ENCODE measurements at places on chromosomes 7 and 10.

DNA sequence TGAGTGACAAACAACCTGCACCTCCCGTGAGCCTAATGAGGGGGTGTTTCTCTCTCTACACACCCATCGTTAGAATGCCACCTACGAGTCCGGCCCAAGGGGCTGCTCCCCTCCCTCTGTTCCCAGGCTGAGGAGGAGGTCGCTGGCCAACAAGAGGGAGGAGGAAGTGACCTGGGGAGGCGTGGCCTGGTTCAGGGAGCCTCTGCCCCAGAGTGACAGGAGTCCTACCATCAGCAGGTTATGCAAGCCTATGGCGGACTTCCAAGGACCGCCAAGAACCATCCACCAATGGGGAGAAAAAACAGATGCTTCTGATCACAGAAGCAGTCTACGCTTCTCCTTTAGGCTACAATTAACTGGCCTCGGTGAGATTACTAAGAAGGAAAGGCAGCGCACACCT, 12.3 kb upstream of the EGFR start:
- no peak for DNase-seq

- DNase-seq, result no peak
These were observed 34.3 kb downstream of the C10orf120 start for GRCh38 chr10:122665329-122665860.

DNA sequence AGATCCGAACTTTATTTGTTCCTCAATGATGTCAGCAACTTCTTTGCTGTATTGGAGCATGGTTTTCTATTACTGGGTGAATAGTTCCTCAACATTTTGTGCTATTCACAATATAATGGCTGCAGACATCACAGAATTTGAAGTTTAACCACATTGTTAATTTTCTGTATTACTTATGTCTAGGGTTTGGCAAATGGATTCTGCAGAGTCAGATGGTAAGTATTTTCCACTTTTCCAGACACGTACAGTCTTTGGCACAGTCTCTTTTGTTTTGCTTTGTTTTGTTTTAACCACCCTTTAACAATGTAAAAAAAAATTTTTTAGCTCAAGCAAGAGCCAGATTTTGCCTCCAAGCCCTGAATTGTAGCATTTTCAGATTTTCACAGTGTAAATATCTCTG, 36.8 kb upstream of the FOXK1 start:
- no peak for DNase-seq

DNA sequence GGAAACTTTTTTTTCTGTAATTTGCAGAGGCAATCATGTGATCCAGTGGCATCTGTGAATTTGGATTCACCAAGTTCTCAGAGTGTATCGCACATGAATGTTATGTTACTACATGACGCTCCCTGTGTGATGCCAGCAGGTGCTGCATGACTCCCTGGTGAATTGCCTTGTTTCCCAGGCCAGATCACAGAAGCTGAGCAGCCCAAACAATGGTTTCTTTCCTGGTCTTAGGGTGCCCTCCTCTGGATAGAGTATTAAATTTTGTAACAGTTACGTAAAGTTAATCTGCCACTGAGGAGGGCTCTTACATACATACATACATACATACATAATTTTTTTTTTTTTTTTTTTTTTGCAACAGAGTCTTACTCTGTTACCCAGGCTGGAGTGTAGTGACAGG, 3.6 kb downstream of the ZSCAN21 start:
- no peak for DNase-seq

- DNase-seq, result no peak
These were observed 5.0 kb downstream of the CD36 start for GRCh38 chr7:80643336-80643915.

DNA sequence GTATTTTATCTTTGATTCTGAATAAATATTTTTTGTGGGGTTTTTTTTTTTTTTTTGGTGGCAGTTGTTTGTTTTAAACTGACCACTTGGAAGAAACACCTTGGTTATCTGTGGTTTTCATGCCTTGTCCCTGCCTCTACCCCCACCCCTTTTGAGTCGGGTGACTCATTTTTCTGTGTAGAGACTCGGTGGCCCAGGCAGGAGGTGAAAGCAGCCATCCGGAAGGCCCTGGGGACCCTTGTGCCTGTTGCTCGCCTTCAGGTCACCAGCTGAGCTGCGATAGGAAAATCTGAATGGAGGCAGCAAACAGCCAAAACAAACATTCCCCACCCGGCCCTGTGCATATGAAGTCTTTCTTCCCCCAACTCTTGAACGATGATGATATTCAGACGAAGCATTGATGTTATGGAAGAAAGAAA, 22.8 kb downstream of the CYP17A1 start:
- DNase-seq, result no peak

DNA sequence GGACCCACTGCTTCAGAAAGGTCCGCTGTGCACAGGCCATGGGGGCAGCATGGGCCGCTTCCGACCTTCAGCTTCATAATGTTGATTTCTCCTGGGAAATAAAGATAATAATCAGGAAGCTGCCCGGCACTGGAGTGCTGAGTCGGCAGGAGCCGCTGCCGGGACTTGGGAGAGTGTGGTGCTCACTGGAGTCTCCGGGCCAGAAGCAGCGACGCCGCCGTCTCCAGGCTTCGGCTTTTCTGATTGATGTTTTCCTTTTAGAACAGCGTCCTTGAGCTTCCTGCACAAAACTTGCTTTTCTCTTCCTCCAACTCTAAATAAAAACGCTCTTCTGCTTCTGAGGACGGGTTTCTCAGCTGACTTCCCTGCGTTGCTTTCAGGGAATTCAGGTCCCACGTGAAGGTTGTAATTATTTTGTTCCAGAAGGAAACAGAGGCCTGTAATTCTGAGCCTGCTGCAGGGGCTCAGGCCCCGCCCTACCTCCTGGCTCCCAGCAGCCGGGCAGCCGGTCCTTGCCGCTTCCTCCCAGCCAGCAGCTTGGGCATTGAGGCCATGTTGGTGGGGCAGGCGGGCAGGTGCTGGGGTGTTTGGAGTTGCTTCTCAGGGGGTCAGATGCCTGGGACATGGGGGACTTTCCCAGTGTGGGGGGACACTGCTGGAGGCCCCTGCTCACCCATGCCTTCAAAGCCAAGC, 14.7 kb downstream of the PWWP2B start:
- DNase-seq, result no peak

- no peak for DNase-seq
These were observed 39.0 kb downstream of the C10orf120 start for GRCh38 chr10:122660696-122661095.

DNA sequence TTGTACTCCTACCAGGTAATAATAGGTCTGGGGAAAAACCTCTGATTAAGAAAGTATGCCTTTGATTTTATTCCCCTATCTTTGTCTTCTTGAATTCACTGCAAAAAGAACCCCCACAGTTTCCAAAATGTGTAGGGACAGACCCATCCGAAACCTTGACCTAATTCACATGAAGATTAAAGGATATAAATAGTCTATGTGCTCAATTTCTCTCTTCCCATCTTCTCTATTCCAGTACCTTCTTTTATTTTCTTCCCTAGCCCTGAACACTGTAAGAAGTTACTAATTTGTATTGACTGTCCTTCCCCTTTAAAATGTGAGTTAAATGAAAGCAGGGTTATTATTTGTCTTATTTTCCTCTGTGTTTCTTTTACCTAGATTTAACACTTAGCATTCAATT, 135.3 kb downstream of the HBP1 start:
- DNase-seq, result no peak

DNA sequence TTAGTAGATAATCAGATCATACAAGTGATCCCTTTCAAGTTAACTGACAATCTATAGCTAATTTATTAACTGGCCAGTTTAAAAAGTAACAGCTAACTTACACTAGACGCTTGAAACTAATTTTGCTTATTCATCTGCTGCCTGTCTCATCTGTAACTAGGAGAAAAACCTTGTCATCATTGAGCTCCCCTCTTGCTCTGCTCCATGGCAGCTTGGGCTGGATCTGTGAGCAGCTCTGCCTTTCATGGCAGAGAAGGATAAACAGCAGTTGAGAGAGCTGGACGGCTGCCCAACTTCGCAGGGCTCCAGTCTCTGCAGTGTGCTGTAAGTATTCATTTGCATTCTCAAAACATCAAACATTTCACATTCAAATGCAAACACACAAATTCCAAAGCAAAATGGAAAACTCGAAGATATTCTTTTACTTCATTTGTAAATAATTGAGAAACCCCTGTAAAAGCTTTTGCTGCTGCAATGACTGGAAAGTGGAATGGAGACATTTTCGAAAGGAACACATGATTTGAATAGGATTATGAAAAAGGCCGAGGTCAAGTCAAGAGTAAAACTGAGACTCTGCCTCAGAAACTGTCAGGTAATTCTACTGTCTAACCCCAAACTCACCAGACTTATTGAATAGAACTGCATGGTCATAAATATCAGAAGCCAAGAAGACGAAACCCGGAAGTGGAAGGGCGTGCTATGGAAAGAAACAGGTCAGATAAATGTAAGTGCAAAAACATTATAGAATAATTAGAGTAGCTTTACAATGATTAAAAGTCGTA, 17.6 kb downstream of the SLC35B4 start:
- no peak for DNase-seq

DNA sequence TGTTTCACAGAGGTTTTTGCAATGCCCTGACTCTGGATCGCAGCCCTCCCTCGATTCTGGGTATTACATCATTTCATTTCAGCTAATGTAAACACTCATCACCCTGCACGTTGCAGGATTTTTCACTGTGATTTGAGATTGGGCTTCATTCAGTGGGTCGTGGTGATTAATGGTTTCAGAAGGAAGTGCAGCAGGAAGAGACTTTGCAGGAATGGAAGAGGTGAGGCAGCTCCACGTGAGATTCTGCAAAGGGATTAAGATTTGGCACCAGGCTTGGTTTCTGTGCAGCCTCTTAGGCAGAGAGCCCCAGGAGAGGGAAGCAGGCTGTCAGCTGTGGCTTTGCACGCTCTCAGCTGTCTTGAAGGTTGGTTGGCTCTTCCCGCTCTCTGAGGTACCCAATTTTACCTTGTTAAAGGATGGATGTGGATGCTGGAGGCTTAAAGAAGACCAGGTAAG, 95.2 kb downstream of the PLCE1 start:
- DNase-seq, result no peak

GRCh38 chr7:117800406-117800805, 72.8 kb downstream of the CTTNBP2 start:
- no peak for DNase-seq

GRCh38 chr10:127018298-127018650, 113.0 kb downstream of the DOCK1 start:
- no peak for DNase-seq

Data from stimulated activated CD4-positive, alpha-beta T cell treated with anti-CD3 and anti-CD28 coated beads, TNF-alpha, amount 100 ng/mL, for 1 hour (primary cell).